Dermis blood vessel endothelial cell (primary cell): ENCODE measurements at places on chromosomes 1 and 21. TPM values are rescaled to one million over a fixed set of nuclear protein-coding genes. Genes with fewer than 3 reads are reported as not detected.

SLC26A9 gene
- total RNA-seq = 0.09 TPM in 1 of 2 replicates, not detected in the other

PHGDH gene
- 1.4 and 6.8 TPM in 2 replicates for total RNA-seq

ADAMTSL4 gene
- 0.17 and 0.60 TPM in 2 replicates for total RNA-seq

DNA sequence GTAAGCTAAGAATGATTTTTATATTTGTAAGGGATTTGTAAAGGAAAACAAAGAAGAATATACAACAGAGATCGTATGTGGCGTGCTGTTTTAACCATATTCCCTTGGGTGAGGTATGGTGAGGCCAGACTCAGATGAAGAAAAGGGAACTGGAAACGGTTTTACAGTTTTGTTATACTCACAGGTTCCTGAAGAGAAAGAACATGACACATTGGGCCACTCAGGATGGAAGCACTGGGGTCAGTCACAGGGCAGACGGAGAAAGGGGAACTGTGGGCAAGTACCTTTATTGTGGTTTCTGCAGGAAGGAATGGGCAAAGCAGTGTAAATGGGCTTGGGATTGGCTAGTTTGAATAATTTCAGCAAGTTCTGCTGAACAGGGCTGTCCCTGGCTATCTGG is 177.4 kb downstream of the LBR start:
- no peak for DNase-seq

GRCh38 chr1:17984583-17984982 is 123.0 kb upstream of the IGSF21 start:
- no peak for DNase-seq

- no peak for DNase-seq
Measured at GRCh38 chr1:175646439-175647209, 96.8 kb downstream of the TNR start.

- DNase-seq = peak; percentile 72
Measured at GRCh38 chr1:199422206-199422605, 605.3 kb upstream of the NR5A2 start.

DNA sequence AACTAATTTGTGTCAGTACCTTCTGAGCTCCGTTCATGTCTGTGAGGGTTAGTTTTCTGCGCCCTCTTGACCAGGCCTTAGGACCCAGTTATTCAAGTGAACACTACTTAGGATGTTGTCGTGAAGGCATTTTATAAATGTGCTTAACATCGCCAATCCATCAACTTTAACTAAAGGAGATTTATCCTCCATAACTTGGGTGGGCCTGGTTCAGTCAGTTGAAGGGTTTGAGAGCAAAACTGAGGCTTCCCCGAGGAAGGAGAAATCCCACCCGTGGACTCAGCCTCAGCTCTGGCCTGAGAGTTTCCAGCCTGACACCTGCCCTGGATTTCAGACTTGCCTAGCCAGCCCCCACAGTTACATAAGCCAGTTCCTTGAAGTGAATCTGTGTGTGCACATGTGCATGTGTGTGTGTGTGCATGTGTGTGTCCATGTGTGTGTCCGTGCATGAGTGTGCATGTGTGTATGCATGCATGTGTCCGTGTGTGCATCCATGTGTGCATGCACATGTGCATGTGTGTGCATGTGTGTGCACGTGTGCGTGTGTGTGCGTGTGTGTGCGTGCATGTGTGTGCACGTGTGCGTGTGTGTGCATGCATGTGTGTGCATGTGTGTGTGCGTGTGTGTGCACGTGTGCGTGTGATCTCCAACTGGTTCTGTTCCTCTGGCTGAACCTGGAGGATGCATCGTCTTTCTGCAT is 62.1 kb upstream of the PDE9A start:
- no peak for DNase-seq

DNA sequence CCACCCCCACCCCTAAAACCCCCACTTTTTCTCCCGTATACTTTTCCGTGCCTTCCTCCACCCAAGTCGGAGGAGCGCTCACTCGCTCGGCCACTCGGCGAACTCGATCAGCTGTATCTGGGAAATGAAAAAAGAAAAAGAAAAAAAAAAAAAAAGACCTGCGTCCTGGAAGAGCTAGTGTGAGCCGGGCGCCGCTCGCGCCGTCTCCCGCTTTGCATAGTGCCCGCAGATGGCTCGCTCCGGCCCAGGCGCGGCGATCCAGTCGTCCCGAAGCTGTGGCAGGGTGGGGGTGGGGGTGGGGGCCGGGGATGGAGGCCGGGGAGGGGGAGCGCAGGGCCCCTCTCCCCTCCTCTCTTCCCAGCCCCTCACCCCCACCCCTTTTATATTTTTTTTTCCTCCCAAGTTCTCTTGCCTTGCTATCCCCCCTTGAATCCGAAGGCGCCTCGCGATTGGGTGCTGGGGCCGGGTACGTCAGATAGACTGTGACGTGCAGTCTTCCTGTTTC is 299 bp upstream of the PROX1 start:
- peak; percentile 94 for DNase-seq
